ENCODE measurements at places on chromosomes 7 and 10.

- DNase-seq = no peak
Observed at GRCh38 chr10:35993591-35994515, 351.8 kb upstream of the FZD8 start.

DNA sequence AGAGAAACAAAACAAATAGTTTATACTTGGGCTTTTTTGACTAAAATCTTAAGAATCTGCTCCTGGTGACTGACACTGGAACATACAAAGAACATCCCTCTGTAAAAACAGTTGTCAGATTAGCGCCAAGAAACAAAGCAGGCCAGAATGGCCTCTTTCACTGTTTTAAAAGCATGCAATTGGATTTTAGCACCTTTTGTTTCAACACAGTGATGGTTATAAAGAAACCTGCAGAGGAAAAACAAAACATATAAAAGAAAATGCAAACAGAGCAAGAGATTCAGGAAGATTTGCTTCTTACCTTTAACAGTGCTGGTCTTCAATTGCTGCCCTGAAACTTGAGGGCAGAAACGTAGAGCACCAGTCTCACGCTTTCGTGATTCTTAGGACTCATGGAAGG lies 652.2 kb upstream of the KCND2 start:
- no peak for DNase-seq

- DNase-seq = no peak
Observed at GRCh38 chr7:66683770-66684123, 55.1 kb downstream of the KCTD7 start.

DNA sequence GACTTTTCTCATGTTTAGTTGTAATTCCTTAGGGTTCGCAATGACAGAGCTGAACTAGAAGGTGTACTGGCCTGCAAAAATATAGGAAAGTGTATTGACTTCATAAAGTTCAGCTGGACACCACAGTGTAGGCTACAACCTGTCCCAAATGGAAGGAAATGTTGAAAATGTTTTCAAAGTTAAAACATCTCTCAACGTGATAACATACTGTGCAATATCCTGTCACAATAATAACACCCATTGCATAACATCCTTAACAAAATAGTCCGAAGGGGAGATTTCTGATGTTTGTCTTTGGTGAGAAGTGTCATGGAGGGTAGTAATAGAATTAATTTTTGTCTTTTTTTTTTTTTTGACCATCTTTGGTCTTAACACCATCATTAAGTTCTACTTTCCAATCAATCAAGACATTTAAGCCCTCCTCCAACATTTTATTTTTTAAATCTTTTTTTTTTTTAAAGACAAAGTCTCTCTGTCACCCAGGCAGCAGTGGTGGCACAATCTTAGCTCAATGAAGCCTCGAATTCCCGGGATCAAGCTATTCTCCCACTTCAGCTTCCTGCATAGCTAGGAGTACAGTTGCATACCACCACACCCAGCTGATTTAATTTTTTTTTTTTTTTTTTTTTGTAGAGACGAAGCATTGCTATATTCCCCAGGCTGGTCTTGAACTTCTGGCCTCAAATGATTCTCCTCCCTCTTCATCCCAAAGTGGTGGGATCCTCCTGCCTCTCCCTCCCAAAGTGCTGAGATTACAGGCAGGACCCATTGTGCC lies 45.7 kb downstream of the DYNC1I1 start:
- no peak for DNase-seq

DNA sequence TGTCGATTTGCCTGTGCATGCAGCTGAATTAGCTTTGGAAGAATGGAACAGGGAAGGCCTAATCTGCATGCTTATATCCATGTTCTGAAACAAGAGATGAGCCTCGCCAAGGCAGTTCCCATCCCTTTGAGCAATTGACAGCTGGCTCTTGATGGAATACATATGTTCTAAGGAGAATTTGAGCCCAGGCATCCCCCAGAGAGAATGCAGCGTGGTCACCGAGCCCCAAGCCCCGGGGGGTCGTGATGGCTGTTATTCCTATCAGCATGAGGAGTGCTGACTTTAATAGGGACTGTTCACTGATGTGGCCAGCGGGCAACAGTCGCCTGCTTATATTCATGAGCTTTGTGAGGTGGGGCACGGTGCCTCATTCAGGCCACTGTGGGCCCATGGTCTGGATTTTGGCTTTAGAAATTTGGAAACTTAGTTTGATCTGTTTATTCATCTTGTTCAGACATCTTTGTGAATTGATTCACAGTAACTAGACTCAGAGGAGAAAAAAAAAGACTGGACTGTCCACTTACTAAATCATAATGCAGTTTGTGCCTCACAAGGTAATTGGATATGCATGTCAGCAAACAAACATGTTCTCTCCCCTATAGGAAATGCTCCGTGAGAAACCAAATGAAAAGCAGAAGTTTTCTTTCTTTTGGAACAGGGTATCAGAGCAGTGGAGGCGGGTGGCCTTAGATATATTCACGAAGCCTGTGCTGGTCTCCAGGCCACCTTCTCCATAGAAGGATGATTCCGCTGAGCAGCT lies 204.9 kb downstream of the CCDC3 start:
- DNase-seq = no peak

DNA sequence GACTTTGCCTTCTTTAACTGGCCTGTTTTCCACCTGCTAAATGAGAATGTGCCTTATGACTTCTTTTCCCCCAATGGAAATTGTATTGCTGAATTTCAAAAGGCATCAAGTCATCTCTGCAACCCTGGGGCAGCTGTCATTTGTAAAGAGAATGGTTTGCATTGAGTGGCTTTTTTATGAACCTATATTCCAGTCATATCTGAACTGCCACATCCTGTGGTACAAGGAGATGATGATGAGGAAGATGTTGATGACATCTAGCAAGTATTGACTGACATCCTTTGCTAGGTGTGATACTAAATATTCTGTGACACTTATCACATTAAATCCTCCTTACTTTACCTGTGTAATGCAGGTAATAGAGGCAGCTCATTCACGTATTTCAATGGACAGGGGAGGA lies 88.3 kb upstream of the KIAA1217 start:
- DNase-seq = no peak

DNA sequence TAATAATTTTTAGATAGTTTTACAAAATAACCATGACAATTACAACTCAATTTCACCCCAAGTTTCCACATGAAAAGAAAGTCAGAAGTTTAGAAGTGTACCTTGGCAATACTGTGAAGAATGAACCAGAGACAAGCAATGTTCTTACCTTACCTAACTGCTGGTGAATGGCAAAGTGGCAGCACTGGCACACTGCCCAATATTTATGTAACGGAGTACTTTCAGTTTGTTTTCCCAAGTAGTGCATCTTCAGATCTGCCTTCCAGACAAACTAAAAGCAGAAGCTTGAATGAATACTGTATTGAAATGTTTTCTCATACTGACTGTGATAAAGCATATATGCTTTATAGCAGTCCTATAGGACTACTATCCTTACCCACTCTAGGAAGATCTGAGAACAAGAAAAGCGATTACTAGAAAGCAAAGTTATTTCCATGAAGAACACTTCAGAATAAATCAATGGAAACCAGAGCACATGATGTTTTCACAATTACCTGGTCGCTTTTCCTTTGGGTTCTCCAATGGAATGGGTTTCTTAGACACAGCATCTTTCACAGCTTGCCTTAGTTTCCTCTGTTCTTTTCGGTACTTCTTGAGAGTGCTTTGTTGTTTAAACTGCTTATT lies 1.5 kb downstream of the NOC3L start:
- DNase-seq = peak; percentile 19

- DNase-seq = no peak
Observed at GRCh38 chr10:93751832-93752231, 5.9 kb upstream of the LGI1 start.

- peak; percentile 71 for DNase-seq
Observed at GRCh38 chr10:124648738-124649137, 95.4 kb downstream of the FAM53B start.

DNA sequence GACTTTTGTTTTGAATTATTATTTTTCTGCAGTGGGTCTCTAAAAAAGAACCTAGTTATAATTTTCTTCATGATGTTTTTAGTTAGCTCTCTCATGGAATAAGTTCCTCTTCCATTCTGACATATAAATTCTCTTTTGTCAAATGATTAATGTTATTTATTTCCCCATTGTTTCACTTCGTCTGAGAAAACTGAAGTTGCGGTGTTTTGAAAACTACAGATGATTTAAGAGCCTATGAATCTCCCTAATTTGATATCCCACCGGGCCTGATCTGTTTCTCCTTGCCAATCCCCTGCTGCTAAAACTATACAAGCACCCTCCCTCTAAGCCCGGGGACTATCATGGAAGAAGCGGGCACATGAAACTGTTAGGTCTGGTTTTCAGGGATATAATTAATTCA lies 41.4 kb downstream of the HTR7 start:
- DNase-seq = no peak

DNA sequence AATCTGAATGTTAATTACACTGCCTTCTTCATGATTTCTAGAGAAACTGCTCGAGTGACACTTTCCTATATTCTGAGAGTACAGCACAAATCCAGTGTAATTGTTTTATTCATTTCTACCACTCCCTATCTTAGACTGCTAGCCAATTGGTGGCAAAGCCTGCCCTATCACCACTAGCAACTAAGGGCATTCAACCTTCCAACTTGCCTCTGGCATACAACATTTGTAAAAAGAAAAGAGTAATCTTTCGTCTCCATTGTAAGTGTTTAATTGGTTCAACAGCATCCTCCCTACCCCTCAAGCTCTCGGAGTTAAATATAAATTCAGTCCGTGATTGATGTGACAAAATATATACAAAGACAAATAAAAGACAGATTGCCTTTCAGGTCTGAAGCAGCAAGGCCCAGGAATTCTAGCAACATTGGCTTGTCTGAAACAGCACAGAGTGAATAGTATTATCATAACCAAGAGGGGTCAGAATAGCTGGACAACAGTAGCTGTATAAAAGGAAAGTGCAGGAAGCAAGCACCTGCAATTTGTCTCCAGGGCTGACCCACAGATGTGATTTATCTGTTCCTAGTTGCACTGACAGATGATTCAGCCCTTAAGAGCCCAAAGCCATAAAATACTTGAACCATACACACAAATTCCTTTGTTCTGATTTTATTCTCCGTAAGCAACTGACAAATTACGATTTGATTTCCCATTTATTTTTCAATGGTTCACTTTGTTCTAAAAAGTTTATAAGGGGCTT lies 47.6 kb upstream of the ANKRD1 start:
- no peak for DNase-seq

DNA sequence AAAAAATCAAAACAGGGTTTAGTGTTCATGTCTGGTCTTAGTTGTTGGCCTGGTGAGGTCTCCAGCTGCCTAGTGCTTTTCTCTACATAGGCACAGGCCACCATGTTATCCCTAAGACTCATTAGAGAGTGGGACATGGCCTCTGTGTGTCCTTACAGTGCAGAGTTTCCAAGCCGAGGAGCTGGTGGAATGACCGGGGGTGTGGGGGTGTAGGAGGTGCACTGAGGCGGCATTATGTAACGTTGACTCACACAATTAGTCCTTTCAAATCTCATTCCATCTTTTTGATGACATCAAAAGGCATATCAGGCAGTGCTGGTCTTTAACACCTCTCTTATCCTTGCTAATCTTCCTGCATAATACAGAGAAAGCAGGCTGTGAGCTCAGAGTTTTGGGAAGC lies 71.3 kb downstream of the MTPN start:
- no peak for DNase-seq

DNA sequence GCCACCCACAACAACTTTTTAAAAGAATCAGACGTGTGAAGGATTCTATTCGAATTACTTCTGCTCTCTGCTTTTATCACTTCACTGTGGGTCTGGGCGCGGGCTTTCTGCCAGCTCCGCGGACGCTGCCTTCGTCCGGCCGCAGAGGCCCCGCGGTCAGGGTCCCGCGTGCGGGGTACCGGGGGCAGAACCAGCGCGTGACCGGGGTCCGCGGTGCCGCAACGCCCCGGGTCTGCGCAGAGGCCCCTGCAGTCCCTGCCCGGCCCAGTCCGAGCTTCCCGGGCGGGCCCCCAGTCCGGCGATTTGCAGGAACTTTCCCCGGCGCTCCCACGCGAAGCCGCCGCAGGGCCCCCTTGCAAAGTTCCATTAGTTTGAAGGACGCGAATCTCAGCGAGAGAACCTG lies 461 bp upstream of the HTRA1 start:
- DNase-seq = no peak

DNA sequence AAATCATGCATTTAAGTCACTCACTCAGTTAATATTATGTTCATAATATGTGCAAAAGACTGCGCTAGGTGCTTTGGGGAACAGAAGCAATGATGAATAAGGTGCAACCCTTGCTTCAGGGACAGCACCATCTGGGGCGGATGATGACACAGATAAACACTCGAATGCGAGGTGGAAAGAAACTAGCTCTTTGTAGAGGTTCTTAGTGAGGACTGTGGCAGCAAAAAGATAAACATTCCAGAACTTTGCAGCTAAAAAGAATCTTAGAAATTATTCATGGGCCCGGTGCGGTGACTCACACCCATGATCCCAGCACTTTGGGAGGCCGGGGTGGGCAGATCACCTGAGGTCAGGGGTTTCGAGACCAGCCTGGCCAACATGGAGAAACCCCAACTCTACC lies 29.8 kb upstream of the CHST15 start:
- no peak for DNase-seq

DNA sequence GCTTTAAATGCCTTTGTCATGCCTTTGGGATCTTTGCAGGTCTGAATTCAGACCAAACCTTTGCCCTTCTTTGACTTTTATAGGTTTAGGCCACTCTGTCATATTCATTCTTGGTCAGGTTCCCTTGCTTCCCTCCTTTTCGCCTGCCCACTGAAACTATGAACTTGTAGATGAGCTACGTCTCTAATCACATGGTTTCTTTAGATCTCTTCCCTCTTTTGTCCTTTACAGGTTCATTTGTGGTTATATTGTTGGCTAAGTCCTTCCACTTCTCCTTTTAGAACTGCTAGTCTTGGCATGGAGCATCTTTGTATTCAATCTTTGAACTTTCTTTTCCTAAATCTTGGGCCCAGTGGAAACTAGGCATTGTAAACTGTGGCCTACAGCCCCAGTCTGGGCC lies 104.0 kb upstream of the ZEB1 start:
- no peak for DNase-seq

DNA sequence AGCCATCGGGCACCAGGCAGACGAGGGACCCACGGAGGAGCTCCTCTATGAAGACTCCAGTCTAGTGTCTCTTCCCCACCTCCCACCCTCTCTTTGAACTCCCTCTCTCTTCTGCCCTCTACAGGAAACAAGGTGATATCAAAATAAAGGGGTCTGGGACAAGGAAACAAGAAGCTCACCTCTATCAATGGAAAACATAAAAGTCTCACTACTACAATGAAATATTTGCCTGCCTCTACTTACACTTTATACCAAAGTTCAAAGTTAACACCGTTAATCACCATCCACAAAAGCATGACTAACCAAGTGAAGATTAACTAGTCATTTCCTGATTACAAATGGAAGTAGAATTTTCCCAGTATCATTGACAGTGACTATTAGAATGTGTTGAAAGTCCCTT lies 82.2 kb downstream of the PARD3 start:
- DNase-seq = no peak

- DNase-seq = no peak
Observed at GRCh38 chr10:86481761-86482160, 39.8 kb downstream of the WAPL start.

- no peak for DNase-seq
Observed at GRCh38 chr7:142809671-142810070, 38.9 kb downstream of the PRSS2 start.

GRCh38 chr10:86599729-86600128 lies 54.6 kb upstream of the OPN4 start:
- DNase-seq = peak; percentile 18

All from activated CD4-positive, alpha-beta T cell treated with anti-CD3 and anti-CD28 coated beads, Interleukin-2, amount 10 ng/mL, durations not matched to agents 7 days and 5 days (primary cell).